ENCODE measurements at places on chromosomes 13 and 19.
A peak's percentile ranks its signal among the peaks of the same experiment; 100 is the strongest.

DNA sequence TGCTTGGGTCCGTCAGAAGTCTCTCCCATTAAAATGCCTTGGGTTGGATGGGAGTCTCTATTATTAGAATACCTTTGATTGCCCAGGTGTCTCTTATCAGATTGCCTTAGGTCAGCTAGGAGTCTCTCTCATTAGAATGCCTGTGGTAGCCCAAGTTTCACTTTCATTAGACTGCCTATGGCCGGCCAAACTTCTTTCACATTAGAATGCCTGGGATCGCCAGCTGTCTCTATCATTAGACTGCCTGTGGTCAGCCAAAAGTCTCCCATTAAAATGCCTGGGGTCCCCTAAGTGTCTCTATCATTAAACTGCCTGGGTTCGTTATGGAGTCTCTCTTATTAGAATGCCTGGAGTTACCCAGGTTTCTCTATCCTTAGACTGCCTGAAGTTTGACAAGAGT, 1476.7 kb downstream of the UQCRFS1 start:
- no peak for DNase-seq

- no peak for DNase-seq
Measured at GRCh38 chr19:40322951-40323615, 25.1 kb downstream of the C19orf47 start.

DNA sequence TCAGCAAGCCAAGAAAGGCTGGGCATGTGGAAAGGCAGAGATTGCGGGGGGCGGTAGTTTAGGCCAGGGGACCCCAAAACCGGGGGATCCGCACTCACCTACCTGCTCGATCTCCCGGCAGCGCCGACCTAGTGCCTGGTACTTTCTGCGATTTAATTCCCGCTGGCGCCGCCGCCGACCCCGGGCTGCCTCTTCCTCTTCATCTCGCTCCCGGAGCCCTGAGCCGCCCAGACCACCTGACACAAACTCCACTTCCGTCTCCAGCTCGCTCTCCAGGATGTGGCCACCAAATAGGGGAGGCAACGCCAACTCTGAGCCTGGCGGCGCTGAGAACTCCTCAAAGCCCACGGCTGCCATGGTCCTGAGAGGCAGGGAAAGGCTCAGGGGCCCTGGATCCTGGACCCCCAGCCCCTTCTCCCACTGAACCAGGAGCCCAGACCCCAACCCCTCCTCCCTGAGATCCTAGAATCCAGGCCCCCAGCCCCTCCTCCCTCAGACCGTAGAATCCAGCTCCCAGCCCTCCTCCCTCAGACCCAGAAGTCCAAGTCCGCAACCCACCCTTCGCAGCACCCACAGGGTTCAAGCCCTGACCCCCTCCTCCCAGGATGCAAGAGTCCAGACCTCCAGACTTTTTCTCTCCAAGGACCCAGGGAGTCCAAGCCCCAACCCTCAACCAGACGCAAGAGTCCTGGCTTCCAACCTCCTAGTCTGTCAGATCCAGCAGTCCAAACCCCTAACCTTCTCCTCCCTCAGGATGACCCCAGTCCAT, 933 bp downstream of the TFPT start:
- no peak for DNase-seq

- no peak for DNase-seq
Measured at GRCh38 chr13:93646245-93646644, 419.6 kb downstream of the GPC6 start.

- DNase-seq = no peak
Measured at GRCh38 chr19:12865746-12866415, 15.4 kb downstream of the DNASE2 start.

- DNase-seq = peak; percentile 66
Measured at GRCh38 chr19:48872884-48873475, 759 bp downstream of the PPP1R15A start.

DNA sequence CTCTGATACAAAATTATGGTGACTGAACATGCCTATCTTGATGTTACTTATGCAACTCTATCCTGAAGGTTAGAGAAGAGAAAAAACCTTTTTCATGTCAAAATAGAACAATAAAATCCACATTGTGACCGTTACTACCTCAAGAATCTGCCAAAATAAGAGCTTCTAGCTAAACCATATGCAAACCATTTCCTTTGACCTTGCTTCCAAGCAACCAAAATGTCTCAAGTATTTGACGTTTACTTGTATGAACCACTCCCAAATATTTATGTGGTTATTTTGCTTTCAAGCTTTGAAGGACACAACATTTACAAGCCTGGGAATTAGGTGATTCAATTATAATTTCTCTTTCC, 13.9 kb downstream of the FOXO1 start:
- DNase-seq = no peak

GRCh38 chr13:49635599-49636433, 7.5 kb downstream of the ARL11 start:
- DNase-seq = no peak

DNA sequence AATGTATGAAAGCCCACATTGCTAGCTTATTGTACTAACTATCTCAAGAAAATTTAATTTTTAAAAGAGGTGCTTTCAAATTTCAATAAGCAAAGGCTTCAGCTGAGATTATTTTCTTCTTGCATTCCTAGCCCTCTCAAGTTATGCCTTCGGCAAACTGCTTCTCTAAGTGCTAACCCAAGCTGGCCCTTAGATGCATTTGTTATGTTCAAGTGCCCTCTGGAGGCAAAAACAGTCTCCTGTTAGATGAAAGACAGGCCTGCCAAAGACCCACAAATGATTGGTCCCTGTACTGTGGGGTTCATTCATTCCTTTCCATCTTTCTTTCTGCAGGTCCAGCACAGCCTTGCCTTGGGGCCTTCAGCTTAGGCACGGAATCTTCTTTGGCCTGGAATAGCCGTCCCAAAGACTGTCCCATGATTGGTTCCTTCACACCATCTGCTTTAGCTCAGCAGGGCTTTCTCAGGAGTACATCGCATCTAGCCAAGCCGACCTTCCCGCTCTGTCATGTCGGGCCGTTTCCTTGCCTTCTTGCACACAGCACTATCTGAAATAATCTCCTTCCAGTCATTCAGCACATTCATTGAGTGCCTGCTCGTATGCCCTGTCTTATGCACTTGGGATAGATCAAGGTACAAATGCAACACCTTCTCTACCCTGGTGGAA, 26.4 kb upstream of the TPTE2 start:
- DNase-seq = no peak

DNA sequence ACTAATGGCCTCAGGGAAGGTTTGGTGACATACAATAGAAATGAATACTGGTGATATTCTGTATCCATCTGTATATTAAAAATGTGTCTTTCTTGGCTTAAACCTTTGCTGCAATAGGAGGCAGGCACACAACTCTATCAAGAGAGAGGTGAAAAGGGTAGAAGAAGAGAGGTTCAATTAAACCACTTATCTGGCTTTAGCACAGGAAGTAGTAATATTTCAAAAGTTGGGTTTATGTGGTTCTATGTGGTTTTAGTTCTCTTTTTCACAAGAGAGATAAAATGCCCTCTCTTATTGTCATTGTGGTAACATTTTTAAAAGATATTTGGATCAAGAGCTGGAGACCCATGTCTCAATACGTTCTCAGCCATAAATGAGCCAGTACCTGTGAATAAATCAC, 146.2 kb upstream of the FNDC3A start:
- no peak for DNase-seq

DNA sequence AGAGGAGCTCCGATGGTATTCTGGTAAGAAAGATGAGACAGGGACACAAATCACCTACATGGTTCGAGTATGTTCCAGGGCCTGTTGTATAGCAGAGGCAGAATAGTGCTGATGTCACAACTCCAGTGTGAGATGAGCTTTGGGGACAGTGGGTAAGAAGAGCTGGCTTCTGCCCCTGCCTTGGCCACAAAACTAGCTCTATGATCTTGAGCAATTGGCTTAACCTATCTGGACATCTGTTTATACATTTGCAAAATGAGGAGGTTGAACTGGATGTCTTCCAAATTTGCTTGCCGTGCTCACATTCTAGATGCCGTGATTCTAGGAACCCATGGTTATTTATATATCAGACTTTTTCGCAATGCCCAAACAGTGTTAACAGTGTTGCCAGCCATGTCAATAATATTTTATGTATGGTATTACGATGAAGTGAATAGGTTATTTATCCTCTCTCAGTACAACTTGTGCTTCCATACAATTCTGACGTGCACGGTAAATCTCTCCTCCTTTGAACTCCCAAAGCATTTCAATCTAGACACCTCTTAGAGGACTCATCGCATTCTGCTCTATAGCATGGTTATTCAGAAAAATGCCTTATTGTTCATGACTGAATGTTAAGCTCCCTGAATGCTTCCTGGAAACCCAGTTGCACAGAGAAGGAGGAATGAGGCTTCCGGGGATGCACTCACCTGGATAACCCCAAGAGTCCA, 316.0 kb downstream of the FOXO1 start:
- DNase-seq = no peak

DNA sequence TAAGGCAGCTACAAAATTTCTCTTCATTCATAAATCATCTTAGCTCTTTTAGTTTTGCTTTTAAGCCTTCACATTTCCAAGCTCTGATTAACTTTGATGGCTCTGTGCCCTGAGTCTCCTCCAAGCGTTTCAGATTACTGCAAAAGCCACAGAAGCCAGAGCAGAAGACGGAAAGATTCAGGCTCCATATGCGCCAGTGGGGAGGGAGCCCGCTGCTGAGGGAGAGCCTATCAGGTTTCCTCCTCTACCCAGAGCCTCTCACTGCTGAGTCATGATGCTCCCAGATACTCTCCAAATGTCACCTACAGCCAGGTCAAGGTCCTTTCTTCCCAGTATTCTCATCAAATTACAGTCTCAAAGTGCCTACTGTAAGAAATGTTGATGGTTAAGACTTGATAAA, 193.6 kb downstream of the RAP2A start:
- DNase-seq = no peak

- no peak for DNase-seq
Measured at GRCh38 chr13:76646946-76647345, 239.3 kb downstream of the KCTD12 start.

DNA sequence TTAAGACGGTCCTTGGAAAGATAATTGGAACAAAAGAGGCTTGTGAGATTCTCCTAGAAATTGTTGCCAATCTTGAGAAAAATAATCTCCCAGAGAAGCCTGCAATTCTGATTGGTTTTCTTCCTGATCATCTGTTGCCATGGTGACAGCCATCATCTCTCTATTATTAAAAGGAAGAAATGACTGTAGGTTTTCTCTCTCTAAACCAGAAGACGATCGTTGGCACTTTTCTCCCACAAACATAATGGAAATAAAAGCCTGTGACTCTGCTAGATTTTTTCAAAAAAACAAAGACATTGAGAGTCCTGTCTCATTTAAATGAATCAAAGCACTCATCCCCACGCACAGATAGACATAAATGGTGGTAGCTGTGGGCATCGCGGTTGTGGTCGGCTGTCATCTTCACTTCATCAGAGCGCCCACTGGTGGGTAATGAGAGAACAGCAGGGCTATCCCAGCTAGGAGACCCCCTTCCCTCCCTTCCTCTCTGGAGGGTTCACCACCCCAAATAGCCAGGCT, 21.7 kb upstream of the CALM3 start:
- peak; percentile 25 for DNase-seq

DNA sequence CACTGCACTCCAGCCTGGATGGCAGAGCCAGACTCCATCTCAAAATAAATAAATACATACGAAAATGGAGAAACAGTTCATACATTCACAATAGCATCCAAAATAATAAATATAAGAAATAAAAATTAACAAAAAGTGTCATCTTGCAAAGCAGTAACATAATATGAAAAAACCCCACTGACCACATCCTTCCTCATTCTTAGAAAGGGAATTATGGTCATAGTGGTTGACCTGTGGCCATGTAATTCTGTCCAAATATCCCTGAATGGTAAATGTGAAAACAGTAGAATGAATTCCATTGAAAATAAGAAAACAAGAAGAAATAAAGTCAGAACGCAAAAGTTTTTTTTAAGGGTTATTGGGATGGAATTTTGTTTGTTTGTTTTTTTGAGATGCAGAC, 7.0 kb upstream of the CDC42EP5 start:
- DNase-seq = no peak

- DNase-seq = no peak
Measured at GRCh38 chr13:87961546-87961945, 290.4 kb downstream of the SLITRK5 start.

DNA sequence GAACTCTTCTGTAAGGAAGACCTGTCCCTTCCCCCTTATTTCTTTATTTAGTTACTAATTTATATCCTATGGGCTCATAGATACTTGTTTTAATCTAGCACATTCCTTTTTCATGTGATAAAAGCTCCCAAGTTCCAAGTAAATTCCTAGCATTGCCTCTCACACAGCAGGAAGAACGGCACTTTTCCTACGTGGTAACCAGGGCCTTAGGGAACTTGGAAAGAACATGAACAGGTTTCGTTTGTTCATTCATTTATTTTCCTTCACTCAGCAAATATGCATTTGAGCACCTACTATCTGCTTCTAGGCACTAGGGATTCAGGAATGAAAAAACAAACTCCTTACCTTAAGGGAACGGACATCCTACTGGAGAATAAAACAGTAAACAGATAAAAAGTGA, 125.1 kb downstream of the SIPA1L3 start:
- no peak for DNase-seq

GRCh38 chr19:18683958-18684641, 620 bp downstream of the CRTC1 start:
- no peak for DNase-seq

DNA sequence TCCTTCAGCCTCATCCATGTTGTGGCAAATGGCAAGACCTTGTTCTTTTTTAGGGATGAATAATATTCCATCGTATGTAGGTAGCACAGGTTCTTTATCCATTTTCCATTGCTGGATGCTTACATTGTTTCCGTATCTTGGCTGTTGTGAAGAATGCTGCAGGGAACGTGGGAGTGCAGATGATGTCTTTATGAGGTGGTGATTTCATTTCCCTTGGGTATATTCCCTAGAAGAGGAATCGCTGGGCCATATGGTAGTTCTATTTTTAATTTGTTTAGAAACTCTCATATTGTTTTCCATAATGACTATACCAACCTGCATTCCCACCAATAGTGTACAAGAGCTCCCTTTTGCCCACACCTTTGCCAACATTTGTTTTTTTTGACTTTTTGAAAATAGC, 186.3 kb upstream of the TMTC4 start:
- DNase-seq = no peak

GRCh38 chr19:33225458-33225926, at the start of gene SLC7A10:
Gene SLC7A10, minus strand, starts transcription at chr19:33225850. Its CDS starts 147 bp downstream, at chr19:33225703.
- no peak for DNase-seq

- no peak for DNase-seq
Measured at GRCh38 chr13:112702341-112702985, 12.6 kb downstream of the ATP11A start.

DNA sequence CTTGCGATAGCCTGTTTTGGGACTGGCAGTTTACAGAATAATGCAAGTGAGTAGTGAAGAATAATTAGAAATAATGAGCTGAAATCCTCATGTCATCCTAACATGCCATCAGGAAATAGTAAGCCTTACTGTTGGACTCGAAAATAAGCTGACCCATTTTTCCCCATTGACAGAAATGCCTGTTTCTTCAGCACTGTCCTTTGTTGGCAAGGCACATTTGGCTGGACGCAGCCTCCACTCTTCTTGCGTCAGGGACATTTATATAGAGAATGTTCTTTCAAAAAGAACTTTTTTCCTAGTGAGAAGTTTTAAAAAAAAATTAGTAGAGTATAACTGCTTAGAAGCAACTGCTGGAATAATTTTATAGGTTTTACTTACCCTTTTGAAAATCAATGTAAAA, 47.1 kb downstream of the ARHGAP35 start:
- no peak for DNase-seq

GRCh38 chr13:37131092-37131491, 25.6 kb upstream of the CSNK1A1L start:
- no peak for DNase-seq

- no peak for DNase-seq
Measured at GRCh38 chr13:40528881-40529280, 137.6 kb downstream of the FOXO1 start.

Data from 8988T (cell line).